ENCODE measurements at places on chromosomes 5 and 9.

DNA sequence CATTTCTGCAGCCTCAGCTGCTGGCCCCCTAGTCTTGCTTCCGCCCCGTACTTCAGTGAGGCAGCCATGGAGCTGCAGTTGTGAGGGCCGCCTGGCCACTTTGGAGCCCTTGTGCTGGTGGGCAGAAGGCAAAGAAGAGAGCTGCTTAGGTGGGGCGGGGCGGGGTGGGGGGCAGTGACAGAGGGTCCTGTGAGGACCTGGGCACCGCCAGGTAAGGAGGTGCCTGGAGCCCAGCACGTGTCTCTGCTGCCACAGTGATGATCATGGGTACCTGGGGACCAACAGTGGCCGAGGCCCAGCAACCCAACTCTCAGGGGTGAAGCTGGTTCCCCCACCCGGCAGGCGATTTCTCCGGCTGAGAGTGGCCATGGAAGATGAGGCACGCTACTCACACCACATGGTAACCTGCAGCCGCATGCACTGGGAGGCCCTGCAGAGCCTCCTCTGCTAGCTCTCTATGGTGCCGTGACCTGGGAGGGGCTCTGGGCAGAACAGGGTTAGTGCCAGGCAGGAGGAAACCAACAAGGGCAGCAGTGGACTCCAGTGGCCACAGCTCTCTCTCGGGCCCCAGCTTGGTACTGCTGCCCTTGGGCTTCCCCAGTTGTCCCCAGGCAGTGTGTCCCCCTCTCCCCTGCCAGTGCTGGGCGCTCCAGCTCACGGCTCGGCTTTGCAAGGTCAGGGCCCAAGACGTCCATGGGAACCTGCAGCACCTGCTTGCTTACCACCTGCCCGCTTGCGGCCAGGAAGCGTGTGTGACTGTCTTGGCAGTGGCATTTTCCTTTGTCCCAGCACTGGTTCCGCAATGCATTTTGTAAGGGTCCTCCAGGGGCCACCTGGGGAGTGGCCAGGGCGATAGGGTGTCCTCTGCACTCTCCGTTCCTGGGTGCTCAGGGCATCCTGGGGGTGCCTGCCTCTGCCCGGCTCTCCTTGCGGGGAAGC is 24.0 kb downstream of the NDUFS6 start:
- DNase-seq, result no peak

GRCh38 chr5:66361070-66361469 is 217.0 kb downstream of the SREK1 start:
- no peak for DNase-seq

- no peak for DNase-seq
These were observed 205.5 kb upstream of the EFNA5 start for GRCh38 chr5:107876261-107876660.

- DNase-seq, result no peak
These were observed 12.2 kb downstream of the CXXC5 start for GRCh38 chr5:139660105-139660922.

DNA sequence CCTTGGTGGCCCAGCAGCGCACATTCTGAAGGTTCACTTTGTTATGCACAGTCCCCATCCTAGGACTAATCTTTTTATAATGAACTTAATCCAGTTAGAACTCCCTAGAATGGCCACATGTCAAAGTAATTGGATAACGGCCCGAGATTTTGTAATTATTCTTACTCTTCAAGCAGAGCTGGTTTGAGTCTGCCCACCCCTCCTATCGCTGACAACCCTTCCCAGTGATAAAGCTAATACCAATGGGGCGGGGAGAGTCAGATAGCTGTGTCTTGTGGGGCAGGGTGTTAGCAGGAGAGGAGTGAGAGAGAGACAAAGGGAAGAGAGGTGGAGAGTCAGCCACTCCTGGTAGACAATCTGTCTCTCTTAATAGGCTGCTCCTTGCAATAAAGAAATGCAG is 356.9 kb downstream of the SLIT3 start:
- no peak for DNase-seq

DNA sequence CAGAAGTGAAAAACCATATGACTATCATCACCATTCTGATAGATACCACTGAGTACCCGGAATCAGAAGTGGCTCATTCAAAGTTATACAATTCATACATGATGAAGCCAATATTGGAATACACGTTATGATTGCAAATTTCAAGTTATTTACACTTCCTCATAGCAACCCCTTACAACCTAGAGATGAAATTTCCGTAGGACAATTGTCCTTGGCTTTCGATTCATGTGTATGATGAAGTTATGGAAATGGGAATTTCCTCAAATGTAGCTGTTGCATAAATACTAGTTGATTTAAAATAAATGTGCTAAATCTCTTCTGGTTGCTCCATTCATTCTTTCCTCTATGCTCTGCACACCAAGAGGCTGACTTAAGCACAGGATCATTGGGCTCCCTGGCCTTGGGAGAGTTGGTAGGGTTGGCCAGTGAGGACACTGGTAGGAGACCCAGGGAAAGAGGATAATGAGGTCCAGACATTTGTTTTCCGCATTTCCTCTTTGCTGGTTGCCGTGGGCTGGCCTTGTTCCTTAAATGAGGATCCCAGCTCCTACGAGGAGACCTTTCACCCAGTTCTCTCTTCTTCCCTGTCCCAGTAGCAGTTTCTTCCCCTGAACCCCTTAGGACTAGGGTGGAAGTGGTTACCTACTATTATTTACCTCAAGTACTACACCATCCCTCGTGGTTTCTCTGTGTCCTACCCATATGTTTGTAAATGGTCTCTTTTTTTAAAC is 90.3 kb downstream of the ZNF474 start:
- DNase-seq, result no peak

GRCh38 chr9:93235300-93235960 is 51.5 kb downstream of the WNK2 start:
- DNase-seq, result no peak

- no peak for DNase-seq
These were observed 602.9 kb upstream of the WWC1 start for GRCh38 chr5:167688341-167689130.

DNA sequence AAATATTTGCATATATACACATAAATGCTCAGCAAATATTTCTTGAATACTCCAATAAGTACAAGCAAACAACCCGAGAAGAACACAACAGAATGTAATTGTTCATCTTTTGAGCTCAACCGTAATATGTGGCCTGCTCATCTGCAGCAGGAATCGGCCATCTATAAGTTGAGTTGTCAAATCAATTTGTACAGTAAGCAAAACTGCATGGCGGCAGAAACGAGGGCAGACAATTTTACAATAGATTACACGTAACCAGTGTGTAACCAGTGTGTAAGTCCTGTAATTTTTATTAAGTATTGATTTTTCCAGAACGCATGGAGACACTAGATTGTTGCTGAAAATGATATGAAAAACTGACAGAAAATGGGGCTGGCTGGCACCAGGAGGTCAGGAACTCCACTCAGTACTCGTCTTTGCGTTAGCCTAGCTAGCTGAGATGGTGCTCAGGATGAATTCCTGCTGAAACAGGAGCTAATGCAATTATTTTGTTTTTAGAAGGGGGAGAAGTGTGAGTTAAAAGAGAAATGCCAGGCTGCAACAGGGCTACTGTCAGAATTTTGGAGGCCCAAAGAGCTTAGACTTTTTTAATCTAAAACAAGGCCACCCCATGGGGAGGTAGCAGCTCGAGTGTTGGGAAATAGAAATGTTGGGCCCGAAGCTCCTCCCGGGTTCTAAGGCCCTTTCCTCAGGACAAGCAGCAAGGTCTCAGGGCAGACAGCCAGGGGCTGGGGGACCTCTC is 682 bp downstream of the DHX29 start:
- DNase-seq, result no peak

DNA sequence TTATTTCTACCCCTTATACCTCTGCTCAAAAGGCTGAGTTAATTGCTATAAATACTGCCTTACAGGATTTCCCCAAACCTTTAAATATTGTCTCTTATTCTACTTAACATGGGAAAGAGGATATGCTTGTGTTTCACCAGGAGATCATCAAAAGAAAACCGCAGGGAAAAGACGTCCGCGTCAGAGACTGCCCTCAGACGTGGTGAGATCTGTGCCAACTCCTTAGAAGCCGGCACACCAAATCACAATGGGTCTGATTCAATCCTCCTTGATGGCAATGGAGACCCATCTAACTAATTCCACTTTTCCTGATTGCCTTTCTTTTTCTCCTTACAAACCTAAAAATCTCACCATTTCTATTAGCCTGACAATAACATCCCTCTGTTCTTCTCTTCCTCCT is 55.0 kb downstream of the SH3PXD2B start:
- DNase-seq, result no peak

- DNase-seq, result no peak
These were observed 3.2 kb upstream of the CDHR2 start for GRCh38 chr5:176545737-176546509.

- DNase-seq, result no peak
These were observed 204.8 kb downstream of the CDH9 start for GRCh38 chr5:26833596-26833995.

GRCh38 chr5:159442206-159442850 is 112.0 kb upstream of the IL12B start:
- DNase-seq, result no peak

GRCh38 chr5:143052967-143053682 is 282.9 kb downstream of the ARHGAP26 start:
- DNase-seq, result peak; percentile 22

- no peak for DNase-seq
These were observed 295.7 kb downstream of the EDIL3 start for GRCh38 chr5:84088996-84089395.

- DNase-seq, result no peak
These were observed 37.8 kb upstream of the CARTPT start for GRCh38 chr5:71681296-71681695.

DNA sequence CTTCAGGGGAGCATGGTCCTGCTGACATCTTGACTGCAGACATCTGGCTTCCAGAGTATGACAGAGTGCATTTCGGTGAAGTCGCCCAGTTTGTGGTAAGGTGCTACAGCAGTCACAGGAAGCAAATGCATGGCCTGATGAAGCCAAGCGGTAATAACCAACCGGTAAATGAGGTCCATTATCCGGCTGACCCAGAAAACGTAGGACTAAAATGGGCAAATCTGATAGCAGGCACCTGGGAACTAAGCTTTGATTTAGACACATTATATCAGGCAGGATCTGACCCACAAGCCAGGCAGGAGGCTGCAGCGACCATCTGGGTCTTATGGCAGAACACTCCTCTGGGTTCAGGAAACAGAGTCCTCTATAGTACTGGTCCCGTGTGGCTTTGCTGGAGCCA is 454.6 kb downstream of the GADD45G start:
- no peak for DNase-seq

DNA sequence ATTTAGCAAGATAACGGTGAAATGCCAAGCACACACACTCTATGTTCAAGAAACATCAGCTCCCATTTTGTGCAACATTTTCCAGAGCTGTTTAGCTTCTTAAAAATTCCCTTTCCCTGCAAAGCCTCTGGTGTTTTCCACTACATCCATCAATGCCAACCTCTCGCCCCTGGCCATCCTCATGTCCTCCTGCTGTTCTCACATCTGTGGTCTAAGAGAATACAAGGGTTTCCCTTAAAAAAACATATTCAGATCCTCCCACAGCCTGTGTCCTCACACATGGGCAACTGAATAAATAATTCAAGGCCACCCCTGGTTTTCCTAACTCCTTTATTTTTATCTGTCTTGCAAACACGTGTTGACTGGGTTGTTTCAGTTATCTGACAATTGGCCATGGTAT is 70.3 kb downstream of the PAPPA start:
- DNase-seq, result no peak

GRCh38 chr9:124414612-124415011 is 630 bp downstream of the PSMB7 start:
- no peak for DNase-seq

DNA sequence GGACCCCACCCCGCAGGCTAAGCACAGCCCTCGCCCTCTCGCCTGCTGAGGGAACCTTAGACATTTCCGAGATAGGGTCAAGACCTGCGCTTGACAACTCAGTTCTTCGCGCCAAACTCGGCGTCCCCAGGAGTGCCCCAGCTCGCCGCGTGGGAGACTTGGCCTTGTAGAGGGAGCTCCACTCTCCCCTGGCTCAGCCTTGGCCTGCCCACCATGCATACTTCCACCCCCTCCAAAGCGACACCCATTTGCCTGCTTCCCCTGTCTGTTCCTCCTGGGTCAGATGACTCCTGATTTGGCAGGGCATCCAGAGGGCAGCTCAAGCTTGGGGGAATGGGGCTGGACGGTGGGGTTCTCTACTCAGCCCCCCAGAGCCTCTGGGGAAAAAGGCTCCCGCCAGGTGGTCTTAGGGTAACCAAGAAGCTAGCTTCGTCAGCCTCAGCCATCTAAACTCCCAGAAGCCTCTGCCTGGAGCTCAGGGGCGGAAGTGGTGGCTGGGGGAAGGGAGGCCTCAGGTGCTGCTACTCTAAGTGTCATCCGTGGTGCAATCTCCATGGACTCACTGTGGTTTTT is 560 bp downstream of the DOCK2 start:
- DNase-seq, result peak; percentile 92

DNA sequence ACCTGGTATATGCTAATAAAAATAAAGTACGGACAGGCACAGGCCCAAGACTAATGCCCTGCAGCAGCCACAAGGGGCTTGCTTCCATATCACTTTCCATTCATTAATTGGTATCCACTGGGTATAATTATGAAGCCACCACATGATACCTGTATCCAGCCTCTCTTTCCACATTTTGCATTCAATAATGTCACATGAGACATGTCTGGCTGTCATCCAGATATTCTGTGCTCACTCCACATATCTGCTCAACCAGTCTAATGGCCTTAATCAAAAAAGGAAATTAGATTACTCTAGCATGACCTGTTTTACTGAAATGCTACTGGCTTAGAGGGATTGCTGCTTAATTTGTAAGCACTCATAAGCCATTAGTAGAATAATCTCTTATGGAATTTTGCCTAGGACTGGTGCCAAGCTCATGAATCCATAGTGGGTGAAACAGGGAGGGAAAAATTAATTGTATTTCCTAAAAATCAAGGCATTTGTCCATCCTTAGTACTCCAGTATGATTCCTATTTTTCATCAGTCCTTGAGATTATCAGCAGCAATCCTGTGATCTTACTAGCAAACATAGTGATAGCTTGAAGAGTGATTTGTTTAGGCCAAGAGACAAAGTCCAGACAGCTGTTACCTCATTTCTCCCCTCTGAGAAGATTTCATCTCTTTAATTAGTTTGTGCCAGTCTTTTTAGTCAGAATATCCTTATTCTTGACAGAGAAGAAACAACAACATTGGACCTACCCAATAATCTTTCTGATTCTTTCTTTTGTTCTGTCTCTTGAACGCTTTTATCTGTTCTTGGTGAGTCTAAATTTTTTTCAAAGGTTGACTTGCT is 119.2 kb upstream of the ABCA1 start:
- DNase-seq, result no peak

DNA sequence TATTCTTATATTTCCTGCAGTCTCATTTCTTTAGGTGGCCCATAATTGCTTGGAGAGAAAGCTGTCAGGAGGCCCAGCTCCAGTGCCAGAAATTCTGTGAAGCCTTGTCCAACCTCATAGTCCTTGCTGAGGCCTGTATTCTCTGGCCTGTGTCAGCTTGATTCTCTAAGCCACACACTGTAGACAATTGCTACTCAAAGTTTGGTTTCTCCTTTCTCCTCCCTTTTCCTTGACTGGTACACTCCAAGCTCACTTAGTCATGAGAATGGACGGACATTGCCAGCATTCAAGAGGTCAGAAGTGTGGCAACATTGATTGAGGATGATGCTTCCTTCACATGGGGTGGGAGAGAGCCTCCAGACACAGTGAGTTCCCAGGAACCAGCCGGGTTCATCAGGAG is 71.3 kb upstream of the CXCL14 start:
- no peak for DNase-seq
